ENCODE measurements at places on chromosomes 3 and 15.

- DNase-seq: no peak
These were observed 36.6 kb downstream of the CD86 start for GRCh38 chr3:122091602-122092295.

DNA sequence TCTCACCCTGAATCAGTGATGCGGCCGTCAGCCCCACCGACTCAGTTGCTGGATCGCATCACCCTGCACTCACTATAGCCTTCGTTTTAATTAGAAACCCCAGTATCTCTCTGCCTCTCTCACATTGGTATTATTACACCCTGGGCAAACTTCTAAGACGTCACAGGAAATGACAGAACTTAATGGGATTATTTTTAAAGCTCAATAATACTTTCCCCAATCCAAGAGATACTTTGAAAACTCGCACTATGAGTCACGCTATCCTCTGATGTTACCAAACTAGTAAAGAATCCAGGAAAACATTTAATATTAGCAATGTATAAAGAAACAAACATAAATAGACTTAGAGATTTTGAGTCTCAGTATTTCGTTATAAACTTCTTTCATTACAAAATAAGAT, 36.6 kb downstream of the RUBCN start:
- DNase-seq: no peak

DNA sequence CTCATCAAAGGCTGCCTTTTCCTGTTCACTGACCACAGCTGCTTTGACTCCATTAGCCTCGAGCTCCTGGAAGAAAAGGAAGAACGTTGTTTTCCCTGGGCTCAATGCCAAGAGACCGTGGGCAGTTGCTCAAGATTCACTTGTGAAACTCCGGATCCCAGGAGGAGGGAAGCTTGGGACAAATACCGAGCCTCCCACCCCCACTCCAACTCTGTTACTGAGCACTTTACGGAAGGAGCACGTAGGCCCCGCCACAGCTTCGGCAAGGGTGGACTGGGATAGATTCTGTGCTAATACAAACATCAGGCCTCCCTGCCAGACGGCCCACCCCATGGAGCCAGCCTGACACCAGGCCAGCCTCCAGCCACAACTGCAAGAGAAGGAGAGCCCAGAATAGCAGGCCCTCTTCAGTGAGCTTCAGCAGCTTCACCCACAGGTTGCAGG, 10.8 kb upstream of the FANCD2 start:
- DNase-seq: no peak

GRCh38 chr3:32296251-32297204, 58.0 kb downstream of the CMTM8 start:
- DNase-seq: peak; percentile 69

- DNase-seq: peak; percentile 25
These were observed 229.0 kb downstream of the ITPR1 start for GRCh38 chr3:4722103-4722502.

DNA sequence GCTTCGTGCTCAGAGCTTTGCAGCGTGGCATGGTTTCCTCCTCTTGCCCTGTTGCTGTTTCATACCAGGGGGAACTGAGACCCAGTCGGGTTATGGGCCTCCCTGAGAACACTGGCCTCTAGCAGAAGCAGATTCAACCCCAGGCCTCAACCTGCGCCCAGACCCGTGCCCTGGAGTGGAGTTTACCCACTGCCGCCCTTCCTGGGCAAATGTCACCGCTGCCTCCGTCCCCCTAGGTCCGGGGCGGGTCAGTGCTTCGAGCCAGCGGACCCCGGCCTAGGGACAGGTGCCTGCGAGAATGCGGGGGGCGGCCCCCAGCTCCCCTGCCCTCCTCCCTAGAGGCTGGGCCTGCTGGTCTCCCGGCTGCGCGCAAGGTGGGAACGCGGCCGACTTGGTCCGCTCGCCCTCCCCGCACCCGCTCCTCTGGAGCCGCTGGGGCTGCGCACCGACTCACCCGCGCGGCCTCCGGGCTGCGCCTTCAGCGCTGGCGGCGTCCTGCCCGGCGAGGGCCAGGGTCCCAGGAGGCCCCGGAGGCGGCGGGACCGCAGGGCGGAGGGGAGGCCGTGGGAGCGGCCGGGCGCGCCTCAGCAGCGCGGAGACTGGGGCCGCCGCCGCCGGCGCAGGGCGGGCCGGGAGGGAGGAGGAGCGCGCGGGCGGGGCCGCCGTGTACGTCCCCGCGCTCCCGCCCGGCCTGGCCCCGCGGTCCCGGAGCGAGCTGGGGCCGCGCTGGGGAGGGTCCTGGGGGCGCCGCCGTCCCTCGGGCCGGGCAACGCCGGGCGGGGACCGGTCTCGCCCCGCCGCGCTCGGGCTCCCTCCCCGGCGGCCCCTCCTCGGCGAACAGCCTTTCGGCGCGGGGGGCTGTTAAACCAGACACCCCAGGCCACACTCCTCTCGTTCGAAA, at the start of gene PIGZ:
TSS of gene PIGZ (minus strand) at position 601 of the 901 bp plus-strand sequence. CDS start 16,802 bp downstream, outside the sequence.
- peak; percentile 29 for DNase-seq

DNA sequence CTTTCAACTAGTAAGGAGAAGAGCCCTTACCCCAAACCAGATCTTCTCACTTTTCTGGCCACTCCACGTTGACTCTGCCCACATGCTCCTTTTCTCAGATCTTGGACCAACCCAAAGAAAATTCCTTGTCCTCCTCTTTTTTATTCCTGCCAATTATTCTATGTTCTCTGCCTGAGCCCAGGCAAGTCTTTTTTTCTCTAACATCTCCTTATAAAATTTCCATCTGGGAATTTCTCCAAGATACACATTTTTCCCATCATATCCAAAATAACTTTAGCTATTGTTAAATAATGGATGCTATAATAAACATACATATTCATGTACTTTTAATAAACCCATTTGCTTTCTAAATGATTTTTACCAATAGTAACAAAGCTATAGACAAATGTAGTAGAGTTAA, 726.0 kb upstream of the ZNF385D start:
- DNase-seq: no peak

DNA sequence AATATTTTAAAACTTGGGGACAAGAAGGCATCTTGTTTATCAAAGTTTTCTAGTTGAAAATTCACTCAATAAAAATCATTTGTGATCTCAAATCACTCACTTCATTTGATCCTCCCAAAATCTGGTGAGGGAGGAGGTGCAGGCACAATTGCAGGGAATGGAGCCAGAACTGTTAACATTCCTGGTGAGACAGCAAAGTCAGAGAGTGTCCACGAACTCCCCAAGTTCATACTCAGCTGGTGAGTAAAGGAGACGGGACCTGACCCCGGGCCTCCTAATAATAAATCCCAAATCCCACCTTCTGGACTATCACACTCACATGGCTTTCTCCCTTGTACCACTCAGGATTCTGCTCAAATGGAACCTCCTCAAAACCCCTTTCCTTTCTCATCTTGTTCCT, 252.3 kb upstream of the LRTM1 start:
- DNase-seq: no peak

- DNase-seq: no peak
These were observed 272.9 kb upstream of the TPM1 start for GRCh38 chr15:62769604-62770003.

- DNase-seq: peak; percentile 67
These were observed 19.6 kb upstream of the TASOR start for GRCh38 chr3:56702490-56703315.

DNA sequence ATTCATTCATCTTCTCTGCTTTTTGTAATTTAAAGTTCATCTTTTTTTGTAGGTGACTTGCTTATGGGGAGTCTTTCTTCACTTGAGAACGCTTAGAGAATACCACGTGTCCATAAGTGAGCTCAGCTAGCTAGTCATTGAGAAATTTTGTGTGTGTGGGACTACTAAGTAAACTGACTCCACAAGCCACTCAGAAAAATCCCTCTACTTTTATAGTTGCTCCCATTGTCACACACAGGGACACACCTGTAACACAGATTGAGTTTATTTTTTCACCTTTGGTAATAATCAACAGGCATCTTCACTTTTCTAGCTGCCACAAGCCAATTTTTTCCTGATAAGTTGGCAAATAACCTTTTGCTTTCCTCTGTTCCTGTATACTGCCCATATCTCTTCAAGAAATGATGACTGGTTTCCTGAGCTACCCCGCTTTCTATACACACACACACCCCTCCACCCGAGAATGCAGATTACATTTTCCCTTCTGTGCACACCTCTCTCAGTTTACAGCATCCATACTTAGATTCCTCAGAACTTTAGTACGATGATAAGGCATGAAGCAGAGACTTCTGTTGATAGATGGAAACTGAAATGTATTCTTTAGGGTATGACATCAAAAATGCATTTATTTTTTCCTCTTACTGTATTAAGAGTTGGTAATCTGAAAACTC, 4.6 kb downstream of the TSC22D2 start:
- no peak for DNase-seq

DNA sequence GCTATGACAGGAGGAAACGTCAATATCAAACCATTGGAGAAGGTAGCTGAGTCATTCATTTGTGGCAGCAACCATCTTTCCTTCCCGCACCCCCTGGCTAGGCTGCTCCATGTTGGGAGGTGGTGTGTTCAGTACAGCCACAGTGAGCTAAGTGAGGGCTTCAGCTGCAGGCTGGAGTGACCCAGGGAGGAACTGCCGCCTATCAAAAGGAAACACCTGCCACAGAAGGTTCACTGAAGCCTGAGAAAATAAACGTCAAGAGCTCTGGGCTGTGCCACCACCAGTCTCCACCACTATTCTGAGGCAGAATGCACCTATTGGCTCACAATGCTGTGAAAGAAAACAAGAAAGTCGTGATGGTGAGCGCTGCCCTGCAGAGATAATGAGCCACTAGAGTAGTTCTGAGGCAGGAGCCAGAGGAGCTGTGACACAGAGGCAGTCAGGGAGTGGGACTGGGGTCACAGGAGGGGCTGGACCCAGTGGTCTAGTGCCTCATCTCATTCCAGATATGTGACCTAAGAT, 34.8 kb upstream of the CD47 start:
- peak; percentile 57 for DNase-seq

DNA sequence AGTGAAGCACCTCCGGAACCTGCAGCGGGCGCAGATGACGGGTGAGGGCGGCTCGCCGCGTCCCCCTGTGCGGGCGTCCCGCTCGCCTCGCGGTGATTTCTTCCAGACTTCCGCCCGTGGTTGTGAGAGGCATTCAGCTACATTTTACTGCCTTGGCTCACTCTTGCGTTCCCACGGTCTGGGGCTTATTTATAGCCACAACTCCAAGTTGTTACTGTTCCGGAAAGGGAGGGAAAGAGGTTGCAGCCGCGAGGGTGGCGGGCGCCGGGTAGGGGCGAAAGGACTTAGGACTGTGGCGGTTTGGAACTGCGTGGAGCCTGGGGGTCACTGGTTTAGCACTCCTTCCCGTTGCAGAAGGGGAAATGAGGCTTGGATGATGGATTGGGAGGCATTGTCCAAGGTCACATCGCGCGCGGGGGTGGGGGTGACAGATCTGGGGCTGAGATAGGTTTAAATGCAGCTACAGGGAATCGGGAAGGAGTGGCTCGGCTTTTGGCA, 1.1 kb downstream of the HES1 start:
- DNase-seq: peak; percentile 16

- no peak for DNase-seq
These were observed 357.0 kb upstream of the ICE2 start for GRCh38 chr15:60835974-60836373.

DNA sequence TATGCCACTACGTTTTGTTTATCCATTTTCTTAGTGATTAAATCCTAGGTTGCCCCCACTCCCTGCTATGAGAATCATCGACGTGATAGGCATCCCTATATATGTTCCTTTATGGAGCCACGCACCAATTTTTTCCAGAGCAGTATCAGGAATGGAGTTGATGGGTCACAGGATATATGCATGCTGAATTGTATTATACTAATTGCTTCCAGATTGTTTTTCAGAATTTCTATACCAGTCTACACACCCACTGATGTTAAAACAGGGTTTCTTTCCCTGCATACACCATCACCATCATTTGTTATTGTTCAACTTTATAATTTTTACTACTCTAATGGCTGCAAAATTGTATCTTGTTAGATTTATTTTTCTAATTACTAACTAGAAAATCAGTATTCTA, 100.1 kb upstream of the MRPS22 start:
- no peak for DNase-seq

DNA sequence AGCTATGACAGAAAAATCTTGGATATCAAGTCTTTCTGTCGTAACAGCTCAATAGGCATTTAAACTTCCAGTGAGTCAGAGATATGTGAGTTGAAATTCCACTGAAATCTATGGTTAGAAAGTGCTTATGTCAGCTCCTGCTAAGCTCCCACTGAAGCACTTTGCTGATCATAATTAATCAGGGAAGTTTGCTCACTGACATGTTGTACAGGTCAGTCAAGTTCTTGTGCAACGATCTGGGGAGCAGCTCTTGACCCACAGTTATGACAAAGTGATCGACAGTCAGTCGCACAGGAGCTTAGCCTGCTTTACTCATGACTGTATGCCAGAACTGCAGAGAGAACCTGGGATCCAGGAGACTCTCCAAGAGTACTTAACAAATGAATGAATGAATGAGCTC, 453.5 kb downstream of the SOX2 start:
- no peak for DNase-seq

DNA sequence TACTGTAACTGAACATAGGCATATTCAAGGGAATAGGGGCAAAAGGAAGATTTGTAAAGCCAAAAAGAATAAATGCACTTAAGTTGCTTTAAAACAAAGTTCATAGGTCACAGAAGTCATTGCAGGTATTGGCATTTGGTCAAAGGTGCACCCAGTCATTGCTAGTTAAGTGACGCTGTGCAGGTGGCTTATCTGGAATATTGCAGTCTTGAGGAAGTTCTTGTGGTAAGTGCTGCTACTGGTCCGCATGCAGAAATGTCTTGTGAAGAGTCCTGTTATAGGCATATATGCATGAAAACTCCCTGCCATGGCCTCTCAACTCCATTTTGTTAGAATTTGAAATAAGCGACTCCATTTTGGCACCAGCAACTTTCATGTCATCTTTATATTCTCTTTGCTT, 293.1 kb downstream of the GBE1 start:
- DNase-seq: no peak

DNA sequence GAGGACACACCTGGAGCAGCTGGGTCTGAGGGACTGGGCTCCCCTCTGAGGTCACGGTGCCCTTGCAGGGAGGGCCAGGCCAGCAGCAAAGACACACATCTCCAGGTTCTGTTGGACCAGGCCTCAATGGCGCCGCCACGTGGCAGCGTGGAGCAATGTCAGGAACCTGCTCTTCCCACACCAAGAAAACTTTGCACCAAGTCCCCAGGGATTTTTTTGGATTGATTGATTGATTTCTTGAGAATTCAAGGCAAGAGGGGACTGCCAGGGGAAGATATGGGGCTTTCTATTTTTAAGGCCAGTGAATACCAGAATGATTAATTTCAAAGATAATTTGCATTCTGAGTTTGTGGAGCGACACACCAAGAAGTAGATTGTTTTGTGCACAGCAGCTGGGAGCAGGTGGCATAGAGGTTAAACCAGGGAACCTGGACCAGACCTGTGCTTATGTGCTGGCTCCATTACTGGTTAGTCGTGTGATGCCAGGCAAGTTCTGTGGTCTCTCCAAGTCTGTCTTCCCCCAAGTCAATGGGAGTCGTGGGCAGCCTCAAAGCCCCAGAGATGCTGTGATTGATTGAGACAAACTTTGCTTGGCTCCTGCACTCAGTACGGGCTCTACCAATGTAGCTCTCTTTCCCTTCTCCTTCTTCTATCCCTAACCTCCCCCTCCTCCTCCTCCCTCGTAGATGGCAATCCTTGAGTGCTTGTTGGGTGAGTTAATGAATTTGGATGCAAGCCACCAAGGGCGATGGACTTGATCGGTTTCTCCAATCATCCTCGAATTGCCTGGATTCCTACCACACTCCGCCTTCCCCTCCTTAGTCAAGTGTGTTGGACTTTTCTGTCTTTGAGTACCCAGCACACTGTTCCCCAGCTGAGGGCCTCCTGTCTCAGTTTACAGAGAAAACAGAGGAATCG, 96.2 kb upstream of the TRPM1 start:
- DNase-seq: peak; percentile 43
